ENCODE measurements at places on chromosomes 3 and 15.

- DNase-seq = no peak
Measured at GRCh38 chr15:94298364-94298763, 67.0 kb downstream of the MCTP2 start.

- DNase-seq = no peak
Measured at GRCh38 chr15:95470997-95471689, 859.4 kb upstream of the NR2F2 start.

DNA sequence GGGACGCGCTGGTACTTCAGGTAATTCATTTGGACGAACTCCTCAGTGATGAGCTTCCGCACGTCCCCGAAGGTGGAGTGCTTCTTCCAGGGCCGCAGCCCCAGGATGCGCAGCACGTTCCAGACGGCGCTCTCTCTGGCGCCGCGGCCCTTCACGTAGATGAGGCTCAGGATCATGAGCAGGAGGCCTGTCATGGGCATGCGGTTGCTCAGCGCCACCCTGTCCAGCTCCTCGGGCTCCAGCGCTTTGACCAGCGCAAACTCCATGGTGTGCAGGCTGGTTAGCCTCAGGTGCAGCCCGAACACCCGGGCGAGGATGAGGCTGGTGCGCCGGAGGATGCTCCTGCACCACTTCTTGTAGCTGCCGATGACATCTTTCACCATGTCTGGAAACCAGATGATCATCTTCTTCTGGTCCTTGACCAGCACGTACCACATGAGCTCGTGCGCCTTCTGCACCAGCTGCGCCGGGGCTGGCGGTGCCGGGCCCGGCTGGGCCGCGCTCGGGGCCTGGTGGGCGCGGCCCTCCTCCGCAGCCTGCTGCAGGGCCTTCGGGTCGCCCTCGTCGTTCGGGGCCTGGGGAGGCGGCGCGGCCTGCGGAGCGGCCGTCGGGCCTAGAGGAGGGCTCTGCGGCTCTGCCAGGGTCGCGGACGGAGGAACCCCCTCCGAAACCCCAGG, 501 bp downstream of the NDN start:
- DNase-seq = no peak

- DNase-seq = no peak
Measured at GRCh38 chr3:176521531-176522175, 675.6 kb downstream of the TBL1XR1 start.

GRCh38 chr3:64221571-64222257, 3.6 kb downstream of the PRICKLE2 start:
- no peak for DNase-seq

DNA sequence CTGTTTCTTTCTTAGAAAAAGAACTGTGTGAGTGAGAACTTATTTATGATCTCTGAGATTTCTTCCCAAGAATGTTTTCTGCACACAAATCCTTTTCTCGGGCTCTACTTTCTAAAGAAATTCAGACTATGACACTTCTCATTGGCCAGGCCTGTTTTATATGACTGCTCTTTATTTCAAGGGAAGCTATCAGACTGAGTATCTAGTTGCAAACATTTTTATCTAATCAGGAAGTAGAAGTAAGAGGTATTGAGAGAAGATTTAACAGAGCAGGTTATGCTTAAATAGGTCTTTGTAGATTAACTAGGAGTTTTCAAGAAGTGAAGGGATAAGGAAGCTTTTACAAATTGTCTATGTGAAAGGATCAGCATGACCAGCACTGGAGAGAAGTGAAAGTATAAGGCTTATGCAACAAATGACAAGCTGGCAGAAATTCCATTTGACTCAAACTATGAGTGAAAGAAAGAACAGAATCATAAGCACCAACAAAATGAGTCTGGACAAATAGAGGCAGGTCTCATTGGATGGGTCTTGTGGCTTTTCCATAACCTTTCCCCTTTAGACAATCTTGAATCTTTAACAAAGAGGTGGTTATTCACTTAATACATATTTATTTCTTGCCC, 71.9 kb upstream of the CHL1 start:
- DNase-seq = no peak

GRCh38 chr3:14991818-14992612, 44.6 kb downstream of the NR2C2 start:
- DNase-seq = no peak

All from right atrium auricular region (tissue), 2 donors.